Endodermal cell (in vitro differentiated cells): ENCODE measurements at places on chromosomes 5 and 9.

- DNase-seq, result peak; percentile 75
- no peaks in the 10 kb centered on the region for H3K4me1 ChIP-seq
- no peaks in the 10 kb centered on the region for H3K36me3 ChIP-seq
- H3K27ac ChIP-seq, result peak overlapping the region; percentile 94
- H3K4me3 ChIP-seq, result no peak overlapping the region
- H3K27me3 ChIP-seq, result no peaks in the 10 kb centered on the region
Observed at GRCh38 chr5:2538169-2538568, 213.3 kb downstream of the IRX2 start.

- H3K4me3 ChIP-seq, result no peak overlapping the region
- no peak overlapping the region for H3K27ac ChIP-seq
- DNase-seq, result peak; percentile 72
Observed at GRCh38 chr5:119743927-119744326, 114.6 kb downstream of the FAM170A start.

DNA sequence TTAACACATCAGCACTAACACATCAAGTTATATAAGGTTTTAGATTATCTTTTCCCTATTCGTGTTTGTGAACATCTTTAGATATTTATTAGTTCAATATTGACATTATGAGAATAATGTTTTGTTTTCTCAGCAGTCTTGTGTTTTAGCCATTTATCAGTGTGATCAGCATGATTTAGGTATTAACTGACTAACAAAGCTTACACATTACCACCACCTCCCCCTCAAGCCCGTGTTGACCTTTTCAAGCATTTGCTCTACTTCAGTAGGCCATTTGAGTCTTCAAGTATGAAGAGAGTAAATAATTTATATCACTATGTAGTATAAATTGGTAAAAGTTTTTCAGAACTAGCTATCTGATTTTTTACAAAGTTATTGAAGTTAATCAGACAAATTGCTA, 6.9 kb downstream of the PBX3 start:
- no peak overlapping the region for H3K27ac ChIP-seq
- H3K4me3 ChIP-seq, result peak overlapping the region; percentile 33
- no peaks in the 10 kb centered on the region for H3K27me3 ChIP-seq
- DNase-seq, result no peak

- DNase-seq, result no peak
- H3K36me3 ChIP-seq, result no peaks in the 10 kb centered on the region
- no peak overlapping the region for H3K27ac ChIP-seq
- H3K27me3 ChIP-seq, result no peaks in the 10 kb centered on the region
Observed at GRCh38 chr5:62042007-62042406, 264.0 kb upstream of the KIF2A start.

DNA sequence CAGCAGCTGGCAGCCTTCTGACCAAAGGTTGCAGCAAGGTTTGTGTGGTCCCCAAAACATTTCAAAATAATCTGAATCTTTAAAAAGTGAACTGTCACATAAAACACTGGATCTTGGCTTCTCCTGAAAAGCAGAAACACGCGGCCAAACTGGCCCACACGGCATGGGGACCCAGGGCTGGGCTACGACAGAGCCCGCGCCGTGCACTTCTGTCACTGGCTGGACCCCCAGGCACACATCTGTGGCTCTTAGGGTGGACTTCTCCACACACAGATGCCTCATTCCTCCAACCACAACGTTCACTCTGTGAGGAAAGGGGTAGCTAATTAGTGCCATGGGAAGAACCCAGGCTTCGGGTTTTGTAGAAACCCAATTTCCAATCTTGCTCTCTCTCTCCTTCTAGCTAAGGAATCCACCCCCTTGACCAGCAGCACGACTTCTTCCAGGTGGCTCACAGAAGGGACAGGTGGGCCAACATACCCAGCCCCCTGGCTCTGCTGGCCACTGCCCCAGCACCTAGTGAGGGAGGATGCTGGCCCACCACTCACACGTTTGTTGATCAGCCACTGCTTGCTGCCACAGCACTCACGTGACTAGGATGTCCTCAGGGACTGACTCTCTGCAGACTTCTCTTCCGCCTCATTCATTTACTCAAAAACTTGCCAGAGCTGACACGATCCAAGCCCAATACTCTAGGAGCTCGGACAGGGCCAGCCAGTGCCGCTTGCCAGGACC, 17.9 kb downstream of the LMAN2 start:
- H3K4me1 ChIP-seq, result no peaks in the 10 kb centered on the region
- DNase-seq, result no peak
- no peak overlapping the region for H3K27ac ChIP-seq
- no peaks in the 10 kb centered on the region for H3K27me3 ChIP-seq

- no peak overlapping the region for H3K27ac ChIP-seq
- DNase-seq, result no peak
- no peak overlapping the region for H3K4me3 ChIP-seq
- H3K27me3 ChIP-seq, result no peaks in the 10 kb centered on the region
- no peaks in the 10 kb centered on the region for H3K36me3 ChIP-seq
Observed at GRCh38 chr9:87179553-87180340, 232.4 kb upstream of the GAS1 start.

DNA sequence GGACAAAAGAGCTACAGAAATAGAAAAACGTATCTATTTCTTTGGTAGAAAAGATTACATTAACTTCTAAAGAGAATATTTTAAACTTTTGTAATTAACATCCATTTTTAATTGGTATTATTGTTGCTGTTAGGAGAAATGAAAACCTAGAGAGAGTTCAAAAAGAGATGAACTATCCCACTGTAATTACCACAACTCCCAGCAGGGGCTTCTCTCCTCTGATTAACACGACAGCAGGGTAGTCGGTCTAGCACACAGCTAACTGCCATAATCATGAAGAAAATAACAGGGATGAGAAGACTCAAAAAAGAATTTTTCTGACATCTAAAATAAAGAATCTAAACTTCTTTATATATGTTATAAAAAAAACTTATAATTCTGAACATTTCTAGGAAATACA, 86.2 kb upstream of the CDH9 start:
- no peaks in the 10 kb centered on the region for H3K27me3 ChIP-seq
- no peak overlapping the region for H3K27ac ChIP-seq
- peak; percentile 67 for DNase-seq
- H3K4me3 ChIP-seq, result no peak overlapping the region

GRCh38 chr9:108212184-108212583, 643.6 kb downstream of the ACTL7B start:
- H3K4me1 ChIP-seq, result no peaks in the 10 kb centered on the region
- H3K27me3 ChIP-seq, result no peaks in the 10 kb centered on the region
- no peak overlapping the region for H3K4me3 ChIP-seq
- no peak for DNase-seq

- H3K27ac ChIP-seq, result no peak overlapping the region
- no peaks in the 10 kb centered on the region for H3K36me3 ChIP-seq
- no peak overlapping the region for H3K4me3 ChIP-seq
Observed at GRCh38 chr5:42267091-42267490, 156.1 kb upstream of the GHR start.
